ENCODE measurements at places on chromosomes 11 and 22.

DNA sequence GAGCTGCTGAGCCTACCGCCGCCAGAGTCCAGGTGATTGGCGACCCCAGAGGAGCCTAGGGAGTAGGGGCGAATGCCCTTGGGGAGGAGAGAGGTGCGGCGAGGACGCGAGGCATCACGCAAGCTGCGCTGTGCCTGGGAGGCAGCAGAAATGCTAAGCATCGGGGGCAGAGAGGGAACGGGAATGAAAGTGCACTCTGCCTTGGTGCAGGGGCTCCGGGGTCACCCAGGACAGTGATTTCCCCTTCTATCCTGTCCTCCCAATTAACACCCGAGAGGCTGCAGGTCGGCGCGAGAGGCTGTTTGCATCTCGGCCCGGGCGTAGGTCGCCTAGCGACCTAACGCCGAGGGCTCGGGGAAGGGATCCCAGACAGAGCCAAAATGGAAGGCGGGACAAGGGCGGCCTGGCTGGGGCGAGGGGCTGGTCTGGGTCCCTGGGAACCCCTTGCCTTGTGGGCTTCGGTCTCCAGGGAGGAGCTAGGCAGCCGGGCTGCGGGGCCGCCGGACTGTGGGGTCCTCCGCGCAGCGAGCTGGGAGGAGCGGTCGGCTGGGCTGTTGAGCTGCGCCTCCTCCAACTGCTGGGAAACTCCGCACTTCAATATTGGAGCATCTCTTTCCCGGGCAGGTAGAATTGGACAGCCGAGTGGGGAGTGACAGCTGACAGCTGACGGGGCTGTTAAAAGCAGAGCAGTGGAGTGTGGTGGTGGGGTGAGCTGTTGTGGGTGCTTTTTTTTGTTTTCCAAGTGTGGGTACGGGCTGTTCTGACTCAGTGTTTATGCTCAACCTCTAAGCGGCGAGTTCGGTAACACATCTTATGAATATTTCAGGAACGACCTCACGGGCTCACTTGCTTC, 657 bp downstream of the ELMOD1 start:
- no peak for DNase-seq

GRCh38 chr22:46504584-46504983, 32.8 kb downstream of the CELSR1 start:
- DNase-seq = no peak

- no peak for DNase-seq
These were observed 58.2 kb upstream of the GNAZ start for GRCh38 chr22:23012081-23012622.

DNA sequence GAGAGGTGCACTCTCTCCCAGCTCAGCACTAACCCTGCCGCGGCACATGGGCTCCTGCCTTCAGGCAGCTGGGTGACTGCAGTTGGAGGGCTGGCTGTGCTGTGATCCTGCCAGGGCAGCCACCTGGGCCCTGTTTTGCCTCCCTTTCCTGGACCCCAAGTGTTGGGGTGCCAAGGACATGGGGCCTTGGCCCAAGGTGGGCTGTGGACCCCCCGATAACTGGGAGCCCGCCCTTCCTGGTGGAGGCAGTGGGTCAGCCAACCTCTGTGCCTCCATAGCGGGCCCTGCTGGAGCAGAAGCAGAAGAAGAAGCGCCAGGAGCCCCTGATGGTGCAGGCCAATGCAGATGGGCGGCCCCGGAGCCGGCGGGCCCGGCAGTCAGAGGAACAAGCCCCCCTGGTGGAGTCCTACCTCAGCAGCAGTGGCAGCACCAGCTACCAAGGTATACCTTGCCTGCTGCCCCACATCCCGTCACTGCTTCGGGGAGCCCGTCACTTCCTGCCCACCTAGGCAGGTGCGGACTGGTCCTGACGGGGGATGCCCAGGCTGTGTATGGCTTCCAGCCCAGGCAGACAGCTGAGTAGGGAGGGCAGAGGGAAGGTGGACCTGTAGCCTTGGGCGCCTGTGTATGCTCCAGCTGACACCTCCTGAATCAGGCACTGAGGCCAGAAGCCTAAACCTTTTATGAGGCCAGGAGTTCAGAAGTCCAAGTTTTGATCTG, 8.9 kb downstream of the TUB start:
- DNase-seq = no peak

DNA sequence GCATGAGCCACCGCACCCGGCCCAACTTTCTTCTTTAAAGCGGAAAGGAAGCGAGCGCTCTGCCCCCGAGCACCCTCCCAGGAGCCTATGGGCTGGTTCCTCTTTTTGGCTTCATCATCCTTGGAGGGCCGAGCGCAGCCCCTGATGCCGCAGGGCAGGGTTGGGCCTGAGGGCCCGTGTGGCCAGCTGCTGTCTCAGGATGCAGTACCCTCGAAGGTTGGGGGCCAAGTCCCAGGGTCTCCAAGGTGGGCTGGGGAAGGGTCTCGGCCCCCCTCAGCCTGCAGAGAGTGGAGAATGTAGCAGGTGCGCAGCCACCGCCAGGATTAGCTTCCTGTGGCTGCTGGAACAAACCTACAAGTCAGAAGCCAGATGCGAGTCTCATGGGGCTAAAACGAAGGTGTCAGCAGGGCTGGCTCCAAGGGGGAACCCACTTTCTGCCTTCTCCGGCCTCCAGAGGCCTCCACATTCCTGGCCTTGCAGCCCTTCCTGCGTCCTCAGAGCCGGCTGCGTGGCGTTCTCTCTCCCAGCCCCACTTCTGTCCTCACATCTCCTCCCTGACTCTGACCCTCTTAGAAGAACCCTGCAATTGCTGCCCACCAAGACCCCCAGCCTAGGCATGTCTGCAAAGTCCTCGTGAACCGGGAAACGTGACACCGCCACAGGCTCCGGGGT, 2.9 kb downstream of the PANX2 start:
- DNase-seq = no peak

GRCh38 chr11:2314525-2315394, 12.9 kb downstream of the TSPAN32 start:
- DNase-seq = no peak

DNA sequence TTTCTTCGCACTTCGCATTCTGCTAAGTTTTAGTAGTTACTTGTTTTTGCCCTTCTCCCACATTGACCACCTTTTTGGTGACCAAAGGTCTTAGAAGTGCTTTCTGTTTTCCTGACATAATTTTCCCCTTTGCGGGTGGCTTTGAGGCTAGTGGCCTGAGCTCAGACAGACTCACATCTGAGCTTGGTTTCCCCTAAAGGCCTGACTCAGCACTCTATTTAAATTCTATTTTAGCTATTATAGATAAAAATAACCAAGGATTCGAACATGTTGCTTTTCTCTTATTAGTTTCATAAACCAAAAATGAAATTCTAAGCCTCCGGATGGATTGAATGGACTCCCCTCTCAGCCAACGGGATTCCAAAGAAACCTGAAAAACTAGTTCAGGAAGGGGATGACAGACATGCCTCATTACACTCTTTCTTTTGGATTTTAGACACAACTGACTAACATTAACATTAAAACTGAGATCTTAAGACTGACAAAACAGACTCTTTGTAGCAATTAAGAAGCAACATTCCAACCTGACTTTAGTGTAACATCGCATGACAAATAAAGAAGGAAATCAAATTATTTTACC, 258.5 kb downstream of the LUZP2 start:
- no peak for DNase-seq

- DNase-seq = no peak
These were observed 398.9 kb downstream of the ETS1 start for GRCh38 chr11:128188346-128189004.

GRCh38 chr11:31050061-31050765, 319.3 kb downstream of the DCDC1 start:
- DNase-seq = no peak

DNA sequence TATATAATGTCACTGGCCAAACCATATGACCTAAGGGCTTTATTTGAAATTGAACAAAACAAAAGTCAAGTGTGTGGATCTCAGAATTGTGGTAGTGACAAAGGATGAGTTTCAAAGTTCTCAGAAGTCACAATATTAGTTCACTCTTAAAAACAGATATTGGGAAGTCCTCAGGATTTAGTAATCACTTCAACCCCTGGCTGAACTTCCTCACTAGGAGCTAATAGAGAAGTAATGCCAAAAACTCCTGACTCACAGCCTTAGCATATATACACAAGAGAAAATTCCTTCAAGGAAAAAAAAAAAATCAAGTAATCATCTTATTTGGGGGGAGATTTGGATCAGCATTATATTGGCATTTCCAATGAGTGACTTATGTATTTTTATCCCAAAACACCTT, 75.6 kb upstream of the APOA1 start:
- DNase-seq = no peak

DNA sequence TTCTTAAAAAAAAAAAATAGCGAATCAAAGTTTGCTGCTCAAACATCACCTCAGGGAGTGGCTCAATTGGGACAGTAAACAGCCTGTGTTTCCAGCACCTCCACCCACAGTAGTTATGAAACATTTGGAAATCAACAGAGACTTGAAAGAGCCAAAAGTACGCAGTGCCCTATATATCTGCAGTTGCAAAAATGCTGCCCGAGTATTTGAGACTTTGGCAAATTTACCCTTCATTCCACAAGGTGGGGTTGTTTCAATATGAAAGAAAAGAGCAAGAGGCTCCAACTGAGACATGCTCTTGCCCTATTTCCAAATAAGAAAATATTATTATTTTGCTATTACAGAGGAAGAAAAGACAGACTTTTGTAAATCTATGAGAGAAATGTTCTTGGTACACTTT, 851.1 kb upstream of the RAG2 start:
- no peak for DNase-seq

- DNase-seq = no peak
These were observed at the start of gene MAJIN for GRCh38 chr11:64971421-64972233. MAJIN (minus strand) TSS chr11:64972108; CDS start chr11:64959405, 12,703 bp downstream.

GRCh38 chr11:93464927-93465540, 78.2 kb downstream of the SMCO4 start:
- DNase-seq = no peak

GRCh38 chr22:49366437-49366836, 461.2 kb downstream of the BRD1 start:
- no peak for DNase-seq

DNA sequence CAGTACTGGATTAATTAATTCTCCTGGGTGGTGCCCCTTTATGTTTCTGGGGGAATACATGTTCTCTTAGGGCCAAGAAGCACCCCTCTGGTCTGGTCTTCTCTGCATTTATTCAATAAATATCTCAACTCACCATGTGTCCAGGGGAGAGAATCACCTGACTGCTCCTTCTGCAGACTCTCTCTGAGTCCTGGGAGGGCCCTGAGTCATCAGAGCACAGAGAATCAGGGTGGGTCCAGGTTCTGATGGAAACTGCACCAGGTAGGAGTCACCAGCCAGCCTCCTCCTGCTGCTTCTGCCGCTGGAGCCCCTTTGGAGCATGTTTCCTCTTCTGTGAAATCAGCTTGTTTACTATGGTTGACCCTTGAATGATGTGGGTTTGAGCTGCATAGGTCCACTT, 107.7 kb upstream of the PLET1 start:
- no peak for DNase-seq

All from HCT116 (cell line).